PC-9 (cell line): ENCODE measurements at places on chromosomes 5 and 9. TPM values are rescaled to one million over a fixed set of nuclear protein-coding genes. Genes with fewer than 3 reads are reported as not detected.

DNA sequence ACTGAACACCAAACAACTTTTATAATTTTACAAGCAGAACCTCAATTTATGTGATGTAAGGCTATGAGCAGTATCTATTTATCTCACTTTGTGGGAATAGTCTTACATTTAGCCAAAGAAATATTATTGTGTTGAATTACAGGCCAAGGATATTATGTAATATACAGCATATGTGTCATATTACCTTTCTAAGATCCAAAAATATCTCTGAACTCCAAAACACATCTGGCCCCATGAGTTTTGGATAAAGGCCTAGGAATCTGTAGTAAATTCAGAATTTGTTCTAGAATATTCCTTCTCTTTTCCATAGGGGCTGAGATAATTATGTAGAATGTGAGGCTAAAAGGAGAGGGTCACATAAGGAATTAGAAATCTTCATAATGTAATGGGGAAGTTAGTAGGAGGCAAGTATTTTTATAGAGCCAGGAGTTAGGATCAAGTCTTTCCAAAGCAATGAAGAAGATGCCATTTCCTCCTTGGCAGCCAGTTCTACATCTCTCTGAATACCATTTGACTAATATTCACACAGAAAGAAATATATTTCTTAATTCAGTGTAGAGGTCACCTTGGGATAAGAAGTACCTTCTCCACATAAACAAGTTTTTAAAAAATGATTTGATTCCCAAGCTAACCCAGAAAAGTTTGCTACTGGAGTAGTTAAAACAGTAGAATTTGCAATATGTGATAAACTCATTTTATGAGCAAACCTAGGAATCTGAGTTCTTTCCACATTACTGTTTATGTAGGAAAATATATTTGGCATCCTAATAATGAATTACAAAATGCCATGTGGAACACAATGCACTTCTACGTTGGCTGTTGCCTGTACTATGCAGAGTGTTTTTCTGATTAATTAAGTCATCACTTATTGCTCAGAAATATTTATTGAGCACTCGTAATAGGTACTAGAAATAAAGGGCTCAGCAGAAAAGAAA, 20.3 kb upstream of the GRAMD2B start:
- H3K4me1 ChIP-seq, result no peaks in the 10 kb centered on the region
- no peak overlapping the region for H3K27ac ChIP-seq
- H3K36me3 ChIP-seq, result no peaks in the 10 kb centered on the region

DNA sequence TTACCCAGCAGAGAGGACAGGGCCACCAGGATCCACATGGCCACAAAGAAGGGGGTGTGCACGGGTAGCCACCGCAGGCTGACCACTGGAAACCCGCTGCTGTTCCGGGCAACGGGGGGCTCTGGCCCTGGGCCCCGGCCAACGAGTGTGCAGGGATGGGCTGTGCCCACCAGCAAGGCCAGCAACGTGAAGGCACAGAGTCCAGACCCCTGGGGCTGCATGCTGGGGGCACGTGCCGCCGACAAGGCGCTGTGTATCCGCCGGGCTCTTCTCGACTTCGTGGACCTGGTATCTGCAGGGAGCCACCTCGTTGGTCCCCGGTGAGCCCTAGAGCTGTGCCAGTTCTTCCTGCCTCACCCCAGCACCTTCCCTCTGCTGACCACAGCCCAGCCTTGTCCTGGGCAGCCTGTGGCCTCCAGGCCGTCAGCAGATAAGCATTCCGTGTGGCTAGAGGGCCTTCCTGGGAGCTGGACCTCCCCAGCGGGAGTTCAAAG, 42.2 kb upstream of the CEP72 start:
- H3K27ac ChIP-seq, result no peak overlapping the region
- no peaks in the 10 kb centered on the region for H3K4me1 ChIP-seq
- no peak for DNase-seq

DNA sequence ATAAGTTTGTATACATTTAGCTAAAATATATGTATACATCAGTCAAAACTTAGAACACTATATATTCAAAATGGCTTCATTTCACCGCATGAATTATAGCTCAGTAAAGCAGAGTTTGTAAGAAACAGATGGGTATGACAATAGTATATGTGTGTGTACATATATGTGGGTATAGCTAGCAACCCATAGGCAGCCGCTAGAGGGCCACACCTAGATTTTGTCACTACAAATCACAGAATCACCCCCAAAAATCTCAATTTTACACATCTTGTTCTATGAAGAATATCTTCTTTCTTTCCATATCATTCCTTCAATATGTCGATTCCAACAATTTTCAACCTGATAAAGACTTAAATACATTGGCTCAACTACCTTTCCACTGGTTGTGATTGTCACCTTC, 357.8 kb upstream of the CCNG1 start:
- no peaks in the 10 kb centered on the region for H3K4me1 ChIP-seq
- DNase-seq, result no peak
- H3K27me3 ChIP-seq, result no peaks in the 10 kb centered on the region
- H3K27ac ChIP-seq, result no peak overlapping the region
- no peaks in the 10 kb centered on the region for H3K36me3 ChIP-seq

SH3RF2 gene
- total RNA-seq, result 30.9 and 37.2 TPM in 2 replicates
